ENCODE measurements at places on chromosomes 2 and 18.

DNA sequence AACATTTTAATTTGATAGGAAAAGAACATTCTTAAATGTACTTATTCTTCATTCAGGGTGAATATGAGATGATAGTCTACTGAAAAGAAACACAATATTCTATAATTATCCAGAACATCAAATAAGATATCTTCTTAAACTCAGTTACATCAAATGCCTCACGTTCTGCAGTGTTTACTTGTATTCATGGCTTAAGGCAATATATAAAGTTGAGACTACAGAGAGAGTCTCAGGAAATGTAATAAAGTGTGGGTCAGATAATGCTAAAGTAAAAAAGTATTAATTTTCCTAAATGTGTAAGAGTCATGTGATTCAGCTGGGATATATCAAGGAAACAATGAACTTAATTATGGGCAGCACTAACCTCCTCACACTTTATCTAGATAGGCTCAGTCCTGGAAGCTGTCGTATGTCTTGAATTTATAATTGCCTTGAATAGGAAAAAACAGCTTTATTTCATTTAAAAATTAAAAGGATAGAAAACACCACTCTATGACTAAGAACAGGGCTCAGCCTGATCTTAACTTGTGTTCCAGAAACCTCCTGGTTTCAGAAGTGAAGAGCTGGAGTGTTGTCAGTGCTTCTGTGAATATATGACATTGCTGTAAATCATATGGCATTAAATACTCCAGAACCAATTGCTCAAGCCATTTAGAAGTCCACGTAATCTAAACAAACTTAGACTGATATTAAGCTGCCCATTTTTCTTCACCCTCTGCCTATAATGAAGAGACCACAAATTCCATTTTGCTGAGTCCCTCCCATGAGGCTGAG, 240.2 kb downstream of the FSIP2 start:
- DNase-seq: peak; percentile 59

DNA sequence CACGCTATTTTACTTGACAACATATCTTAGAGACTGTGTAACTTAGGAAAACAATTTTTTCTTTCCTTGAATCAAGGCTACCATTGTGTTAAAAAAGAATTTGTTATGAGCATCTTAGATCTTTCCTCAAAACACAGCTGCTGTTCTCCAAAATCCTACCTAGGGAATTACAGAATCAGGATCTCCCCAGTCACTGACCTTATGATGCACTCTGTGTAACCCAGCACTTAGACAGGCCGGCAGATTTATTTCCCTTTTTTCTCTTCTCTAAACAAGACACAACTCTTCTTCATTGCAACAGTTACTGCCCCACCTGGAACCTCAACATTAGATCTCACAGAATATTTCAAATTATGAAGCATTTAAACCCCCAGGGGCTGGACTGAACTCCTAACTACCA, 13.5 kb upstream of the C2orf15 start:
- DNase-seq: no peak

GRCh38 chr2:200352636-200353035, 46.1 kb downstream of the SPATS2L start:
- peak; percentile 31 for DNase-seq

DNA sequence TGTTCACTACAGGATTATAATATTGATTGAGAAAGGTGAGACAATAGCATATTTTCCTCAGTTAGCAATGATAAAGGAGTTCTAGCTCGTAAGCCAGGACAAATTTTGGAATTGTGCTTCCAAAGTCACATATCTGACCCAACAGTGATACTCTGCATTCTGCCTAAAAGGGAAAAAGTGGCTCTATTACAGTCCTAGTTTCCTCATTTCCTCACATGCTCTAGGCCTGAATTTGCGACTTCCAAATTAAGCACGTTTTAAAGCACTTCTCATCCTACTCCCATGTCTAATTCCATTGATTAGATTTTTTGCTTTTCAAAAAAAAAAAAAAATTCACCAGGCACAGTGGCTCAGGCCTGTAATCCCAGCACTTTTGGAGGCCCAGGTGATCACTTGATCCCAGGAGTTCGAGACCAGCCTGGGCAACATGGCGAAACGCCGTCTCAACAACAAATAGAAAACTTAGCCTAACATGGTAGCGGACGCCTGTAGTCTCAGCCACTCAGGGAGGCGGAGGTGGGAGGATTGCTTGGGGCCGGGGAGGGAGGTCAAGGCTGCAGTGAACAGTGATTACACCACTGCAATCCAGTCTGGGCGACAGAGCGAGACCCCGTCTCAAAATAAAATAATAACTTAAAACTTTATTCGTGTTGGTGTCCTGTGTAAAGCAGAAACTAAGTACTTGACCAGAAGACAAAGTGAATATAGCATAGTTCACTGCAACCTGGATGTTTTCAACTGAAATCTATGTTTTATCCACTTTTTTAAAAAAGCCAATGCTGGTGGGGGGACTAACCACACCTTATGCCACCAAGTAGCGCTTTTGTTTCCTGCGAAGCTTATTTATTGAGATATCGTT, 1.5 kb downstream of the ESCO1 start:
- no peak for DNase-seq

DNA sequence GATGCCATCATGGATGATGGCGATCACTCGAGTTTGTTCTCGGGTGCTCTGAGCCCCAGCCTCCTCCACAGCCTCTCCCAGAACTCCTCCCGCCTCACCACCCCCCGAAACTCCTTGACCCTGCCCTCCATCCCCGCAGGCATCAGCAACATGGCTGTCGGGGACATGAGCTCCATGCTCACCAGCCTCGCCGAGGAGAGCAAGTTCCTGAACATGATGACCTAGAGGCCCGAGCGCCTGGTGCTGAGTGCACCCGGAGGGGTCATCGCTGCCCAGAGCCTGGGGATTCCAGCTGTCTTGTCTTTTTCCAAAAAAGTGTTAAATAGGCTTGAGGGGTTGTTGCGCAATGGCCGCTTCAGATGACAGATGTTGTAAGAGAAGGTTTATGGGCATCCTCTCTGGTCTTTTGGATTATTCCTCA, 254.8 kb downstream of the GLI2 start:
- DNase-seq: peak; percentile 11

DNA sequence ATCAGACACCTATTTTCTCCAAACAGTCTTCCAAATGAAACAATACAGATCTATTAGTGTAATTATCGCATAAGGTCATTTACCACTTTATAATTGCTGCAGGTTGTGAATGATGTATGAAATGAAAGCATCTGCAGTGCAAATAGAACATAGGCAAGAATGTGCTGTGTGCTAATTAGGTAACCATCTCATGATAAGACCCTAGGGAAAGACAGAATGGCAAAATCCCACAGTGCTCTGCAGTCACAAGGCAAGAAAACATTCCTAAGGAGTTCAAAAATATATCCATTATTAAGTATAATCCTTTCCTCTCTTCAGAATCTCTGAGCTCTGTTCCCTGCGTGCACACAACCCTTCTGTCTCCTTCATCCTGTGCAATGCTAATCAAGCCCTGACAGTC, 488.1 kb downstream of the NR4A2 start:
- no peak for DNase-seq

GRCh38 chr2:181106789-181107627, 126.6 kb downstream of the UBE2E3 start:
- DNase-seq: peak; percentile 86

- DNase-seq: no peak
Observed at GRCh38 chr2:175580652-175581051, 399.1 kb upstream of the ATP5MC3 start.

All from skeletal muscle cell (primary cell).